Aorta (tissue), 5 donors: ENCODE measurements at places on chromosomes 7 and 10.

GRCh38 chr10:103678178-103678526 is 177.2 kb downstream of the SH3PXD2A start:
- no peaks in the 10 kb centered on the region for H3K4me1 ChIP-seq
- DNase-seq: peak; percentile 89

DNA sequence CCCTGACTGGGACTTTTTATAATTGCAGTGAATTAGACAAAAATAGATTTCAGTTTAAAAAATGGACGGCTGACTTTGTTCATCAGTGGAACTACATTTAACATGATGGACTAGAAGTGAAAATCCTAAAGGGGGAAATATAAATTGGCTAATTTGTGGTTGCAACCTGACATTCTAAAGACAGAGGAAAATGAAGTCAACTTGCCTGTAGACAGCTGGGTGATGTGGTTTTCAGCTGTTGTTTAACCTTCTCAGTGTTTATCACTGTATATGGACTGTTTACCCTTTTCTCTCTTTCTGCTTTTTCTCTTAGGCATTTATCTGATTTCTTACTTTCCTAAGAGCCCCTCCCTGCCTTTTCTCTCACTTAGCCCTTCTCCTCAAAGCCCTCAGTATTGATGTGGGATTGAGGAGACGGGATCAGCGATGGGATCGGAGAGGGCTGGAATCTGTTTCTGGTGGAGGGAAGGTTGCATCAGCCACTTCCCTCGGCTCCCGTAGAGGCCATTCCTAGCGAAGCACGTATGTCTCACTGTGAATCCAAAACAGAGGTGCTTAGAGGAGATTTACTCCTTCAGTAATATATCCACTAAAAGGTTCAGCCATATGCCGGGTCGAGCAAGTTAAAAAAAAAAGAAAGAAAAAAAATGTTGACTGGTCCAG is 109.0 kb upstream of the KLF6 start:
- H3K4me3 ChIP-seq: no peak overlapping the region
- no peak overlapping the region for H3K27ac ChIP-seq
- H3K36me3 ChIP-seq: no peaks in the 10 kb centered on the region
- DNase-seq: no peak
- H3K27me3 ChIP-seq: no peaks in the 10 kb centered on the region

DNA sequence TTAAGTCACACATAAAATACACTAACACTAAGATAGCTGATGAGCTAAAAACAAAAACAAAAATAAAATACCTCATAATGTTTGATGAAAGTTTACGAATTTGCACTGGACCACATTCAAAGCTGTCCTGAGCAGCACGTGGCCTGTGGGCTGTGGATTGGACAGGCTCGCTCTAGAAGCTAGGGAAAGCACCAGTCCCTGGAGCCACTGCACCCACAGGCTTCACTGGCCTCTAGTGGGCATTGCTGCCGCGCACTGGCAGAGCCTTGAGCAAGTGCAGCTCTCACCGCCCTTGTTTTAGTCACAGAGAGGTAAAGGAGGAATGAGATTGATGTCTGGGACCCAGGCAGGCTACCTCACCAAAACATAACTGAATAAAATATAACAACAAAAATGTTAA is 67.6 kb downstream of the PAX2 start:
- no peaks in the 10 kb centered on the region for H3K36me3 ChIP-seq
- H3K27me3 ChIP-seq: no peaks in the 10 kb centered on the region
- H3K4me1 ChIP-seq: no peaks in the 10 kb centered on the region

GRCh38 chr7:31071645-31072029 is 19.5 kb downstream of the ADCYAP1R1 start:
- H3K27me3 ChIP-seq: no peaks in the 10 kb centered on the region
- H3K36me3 ChIP-seq: no peaks in the 10 kb centered on the region
- no peaks in the 10 kb centered on the region for H3K4me1 ChIP-seq
- no peak overlapping the region for H3K4me3 ChIP-seq
- no peak for DNase-seq
- H3K27ac ChIP-seq: no peak overlapping the region
